Breast epithelium (tissue), 4 donors: ENCODE measurements at places on chromosomes 2 and 18. TPM values are rescaled to one million over a fixed set of nuclear protein-coding genes. Genes with fewer than 3 reads are reported as not detected.

DNA sequence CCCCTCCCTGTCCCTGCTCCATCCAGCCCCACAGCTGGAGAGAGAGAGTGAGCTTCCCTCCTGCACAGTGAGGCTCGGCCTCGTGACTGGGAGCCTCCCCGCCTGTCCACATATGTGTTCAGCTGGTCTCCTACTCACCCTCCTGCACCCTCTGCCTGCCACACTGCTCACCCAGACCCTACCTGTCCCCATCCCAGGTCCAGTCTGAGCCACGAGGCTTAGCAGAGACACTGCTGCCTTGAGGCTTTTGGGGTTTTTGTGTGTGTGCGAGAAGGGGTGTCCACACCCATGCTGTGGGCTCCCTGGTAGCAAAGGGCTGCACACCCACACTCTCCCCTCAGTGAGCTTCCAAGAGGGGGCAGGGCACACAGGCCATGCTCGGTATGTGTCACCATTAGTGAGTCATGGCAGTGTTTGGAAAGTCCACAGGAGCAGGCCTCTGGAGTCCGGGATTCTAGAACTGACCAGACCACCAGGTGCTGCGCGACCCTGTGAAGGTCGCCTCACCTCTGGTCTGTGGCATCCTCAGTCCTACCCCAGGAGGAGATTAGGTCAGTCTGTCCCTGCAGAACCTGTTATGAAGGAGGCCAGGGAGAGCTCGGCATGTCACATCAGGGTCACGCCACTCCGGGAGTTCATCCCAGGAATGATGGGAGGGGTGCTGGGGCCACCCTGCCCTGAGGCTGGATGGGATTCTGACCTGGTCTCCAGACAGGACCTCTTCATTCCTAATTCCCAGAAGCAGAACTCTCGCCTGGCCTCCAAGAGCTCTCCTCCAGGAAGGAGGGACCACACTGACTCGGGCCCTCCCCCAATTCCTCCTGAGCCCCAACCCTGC is 39.9 kb upstream of the SMAD7 start:
- no peak for DNase-seq
- no peak overlapping the region for H3K4me3 ChIP-seq
- H3K36me3 ChIP-seq = no peaks in the 10 kb centered on the region
- H3K27ac ChIP-seq = peak overlapping the region; percentile 71
- no peaks in the 10 kb centered on the region for H3K4me1 ChIP-seq

GRCh38 chr2:172997031-172997430 is 78.6 kb upstream of the MAP3K20 start:
- peak overlapping the region; percentile 59 for H3K27ac ChIP-seq
- no peaks in the 10 kb centered on the region for H3K36me3 ChIP-seq
- no peak for DNase-seq
- H3K4me1 ChIP-seq = no peaks in the 10 kb centered on the region
- no peak overlapping the region for H3K4me3 ChIP-seq

- no peaks in the 10 kb centered on the region for H3K36me3 ChIP-seq
- no peak for DNase-seq
Measured at GRCh38 chr2:8630676-8631464, 51.0 kb upstream of the ID2 start.

- H3K27ac ChIP-seq = no peak overlapping the region
- no peaks in the 10 kb centered on the region for H3K4me1 ChIP-seq
- H3K36me3 ChIP-seq = no peaks in the 10 kb centered on the region
Measured at GRCh38 chr2:165196411-165196810, 7.4 kb downstream of the SCN3A start.

- H3K27me3 ChIP-seq = no peaks in the 10 kb centered on the region
- H3K4me3 ChIP-seq = no peak overlapping the region
Measured at GRCh38 chr2:219709331-219709761, 81.9 kb downstream of the SLC4A3 start.

QPCT gene
- total RNA-seq = 5.2 TPM

RAD51AP2 gene
- under 0.01 TPM for total RNA-seq

SP9 gene
- 0.80 TPM for total RNA-seq

TMEM200C gene
- 0.98 TPM for total RNA-seq
